ENCODE measurements at places on chromosomes 2 and 18. TPM values are rescaled to one million over a fixed set of nuclear protein-coding genes. Genes with fewer than 3 reads are reported as not detected.

The CHN1 gene
- 66.2 TPM for total RNA-seq

GRCh38 chr2:118861731-118862130 lies 14.3 kb upstream of the EN1 start:
- no peak for DNase-seq

- peak; percentile 80 for DNase-seq
These were observed 136.5 kb upstream of the RND3 start for GRCh38 chr2:150624001-150624401.

DNA sequence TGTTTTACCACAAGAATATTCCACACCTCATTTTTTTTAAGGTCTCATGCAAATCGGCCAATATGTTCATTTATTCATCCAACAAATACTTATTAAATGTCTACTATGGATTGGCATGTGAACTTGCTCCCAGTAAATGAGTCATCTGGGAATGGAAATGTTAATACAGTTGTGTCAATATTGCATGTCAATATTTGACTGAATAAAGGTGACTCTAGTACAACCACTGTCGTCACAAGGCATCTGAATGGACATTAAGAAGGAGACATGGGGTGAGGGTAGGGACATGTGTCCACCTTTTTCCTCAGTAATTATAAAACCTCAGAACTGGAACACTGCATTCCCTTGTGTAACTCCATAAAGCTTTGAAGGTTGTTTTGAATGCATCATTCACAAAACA lies 365.4 kb downstream of the ADCYAP1 start:
- no peak for DNase-seq

The ANKRD62 gene
- total RNA-seq, result 0.06 TPM

- DNase-seq, result no peak
These were observed 65.1 kb downstream of the TMEM182 start for GRCh38 chr2:102826904-102827303.

DNA sequence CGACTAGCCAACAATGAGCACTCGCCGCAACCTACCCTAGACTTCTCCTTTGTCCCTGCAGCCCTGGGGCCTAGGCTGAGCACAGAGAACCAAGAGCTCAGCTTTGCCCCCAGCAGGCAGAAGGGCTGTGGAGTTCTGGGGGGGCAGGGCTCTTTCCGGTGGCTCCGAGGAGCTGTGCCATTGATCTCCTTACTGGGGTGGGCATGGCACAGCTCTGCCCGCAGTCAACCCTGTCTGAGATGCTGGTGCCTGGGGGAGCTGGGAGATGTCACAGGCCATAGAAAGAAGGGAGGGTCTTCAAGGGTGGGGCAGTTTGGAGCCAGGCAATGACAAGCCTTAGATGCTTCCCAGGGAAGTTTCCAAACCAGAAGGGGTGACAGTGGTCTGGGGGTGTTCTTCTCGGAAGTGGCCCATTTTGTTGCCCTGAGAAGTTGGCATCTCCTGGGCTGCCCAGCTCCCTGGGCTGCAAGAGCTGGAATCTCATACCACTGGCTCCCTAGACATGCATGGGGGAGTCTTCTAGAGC lies 14.1 kb upstream of the GPR55 start:
- no peak for DNase-seq

- peak; percentile 86 for DNase-seq
These were observed 21.0 kb upstream of the PAX3 start for GRCh38 chr2:222319586-222320435.

- DNase-seq, result no peak
These were observed 21.3 kb downstream of the MRPL19 start for GRCh38 chr2:75667884-75668283.

The RAB6D gene
- total RNA-seq, result 0.88 TPM

GRCh38 chr2:154670083-154670482 lies 28.4 kb upstream of the KCNJ3 start:
- no peak for DNase-seq

GRCh38 chr2:105287692-105288091 lies 41.8 kb downstream of the TGFBRAP1 start:
- no peak for DNase-seq

The CYP27C1 gene
- total RNA-seq, result 1.0 TPM

- no peak for DNase-seq
These were observed 104.0 kb upstream of the REV1 start for GRCh38 chr2:99593692-99594427.

The MFF gene
- total RNA-seq, result 103 TPM

GRCh38 chr18:65954372-65954771 lies 203.6 kb downstream of the CDH7 start:
- DNase-seq, result no peak

The ERCC3 gene
- total RNA-seq, result 34.6 TPM

Measured in spinal cord (tissue), 10 donors.